Brain (organoid and tissue), 16 donors: ENCODE measurements at places on chromosomes 12 and 14.

DNA sequence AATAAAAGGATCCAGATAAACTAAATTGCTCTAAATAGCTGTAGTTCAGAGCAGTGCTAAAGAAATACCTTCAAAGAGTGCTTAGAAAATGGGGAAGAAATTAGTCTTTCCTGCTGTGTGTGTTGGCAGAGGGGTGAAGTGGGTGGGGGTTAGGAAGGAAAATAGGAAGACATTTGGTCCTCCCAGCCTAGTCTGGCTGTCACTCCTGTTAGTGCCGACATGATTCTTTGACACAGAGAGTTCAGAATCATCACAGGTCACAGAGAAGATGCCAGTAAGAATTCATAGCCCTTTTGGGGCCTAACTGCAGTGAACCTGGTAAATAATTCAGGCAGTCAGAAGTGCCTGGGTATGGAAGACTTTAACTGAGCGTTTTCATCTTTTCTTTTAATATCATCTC is 74.8 kb downstream of the FLRT2 start:
- no peak for DNase-seq

GRCh38 chr12:116048879-116049278 is 228.6 kb downstream of the MED13L start:
- no peak for DNase-seq

DNA sequence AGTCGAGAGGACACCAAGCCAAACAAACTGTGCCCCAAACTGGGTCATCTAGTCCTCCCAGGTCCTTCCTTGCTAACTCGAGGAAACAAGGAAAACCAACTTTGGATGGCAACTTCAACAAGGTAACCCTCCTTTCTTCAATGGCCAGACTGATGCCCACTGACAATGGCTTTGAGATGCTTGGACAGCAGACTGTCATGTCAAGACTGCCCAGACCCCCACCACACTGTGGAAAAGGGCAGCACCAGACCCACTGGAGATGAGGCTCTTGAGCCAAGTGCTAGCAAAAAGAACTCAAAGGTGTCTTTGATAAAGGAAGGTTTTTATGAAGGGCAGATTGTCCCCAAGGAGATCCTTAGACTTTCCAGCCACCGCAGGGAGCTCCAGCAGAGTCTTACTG is 9.0 kb upstream of the CDH24 start:
- no peak for DNase-seq

GRCh38 chr12:30828686-30829085 is 73.9 kb upstream of the CAPRIN2 start:
- no peak for DNase-seq

- no peak for DNase-seq
Observed at GRCh38 chr14:93943052-93943451, 15.9 kb downstream of the FAM181A start.

DNA sequence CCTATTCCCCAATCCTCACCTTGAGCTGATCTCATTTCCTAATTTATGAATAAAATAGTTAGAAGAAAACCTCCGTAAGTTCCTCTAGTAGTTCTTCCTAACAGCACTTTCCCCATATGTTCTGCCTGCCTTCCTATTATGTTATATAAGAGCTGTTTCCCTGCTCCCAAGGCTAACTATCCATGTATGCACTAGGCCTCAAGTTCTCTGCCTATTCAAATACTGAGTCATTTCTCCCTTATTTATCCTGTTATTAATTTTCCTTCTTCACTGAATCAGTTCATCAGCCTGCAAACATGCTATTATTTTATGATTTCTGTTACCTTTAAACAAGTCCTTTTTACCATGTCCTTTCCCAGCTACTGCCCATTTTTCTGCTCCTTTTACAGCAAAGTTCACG is 164.1 kb downstream of the EPS8 start:
- DNase-seq: no peak

DNA sequence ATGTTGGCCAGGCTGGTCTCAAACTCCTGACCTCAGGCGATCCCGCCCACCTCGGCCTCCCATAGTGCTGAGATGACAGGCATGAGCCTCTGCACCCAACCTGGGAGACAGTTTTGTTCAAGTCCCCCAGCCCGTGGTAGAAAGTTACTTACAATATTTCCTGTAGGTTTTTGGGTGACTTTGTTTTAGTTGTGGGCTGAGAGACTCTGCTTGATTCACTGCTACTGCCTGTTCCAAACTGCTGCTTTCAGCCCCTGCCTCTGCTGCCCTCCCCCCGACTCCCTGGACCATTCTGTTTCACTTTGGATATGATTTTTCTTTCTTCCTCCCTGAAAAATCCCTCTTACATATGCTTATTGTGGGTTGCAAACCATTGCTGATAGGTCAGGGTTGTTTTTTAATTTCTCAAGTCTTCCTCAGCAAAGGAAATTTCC is 13.4 kb upstream of the PCNX1 start:
- no peak for DNase-seq

- no peak for DNase-seq
Observed at GRCh38 chr14:60970146-60970545, 10.7 kb downstream of the TRMT5 start.

- DNase-seq: no peak
Observed at GRCh38 chr12:22800332-22800731, 175.4 kb downstream of the ETNK1 start.

DNA sequence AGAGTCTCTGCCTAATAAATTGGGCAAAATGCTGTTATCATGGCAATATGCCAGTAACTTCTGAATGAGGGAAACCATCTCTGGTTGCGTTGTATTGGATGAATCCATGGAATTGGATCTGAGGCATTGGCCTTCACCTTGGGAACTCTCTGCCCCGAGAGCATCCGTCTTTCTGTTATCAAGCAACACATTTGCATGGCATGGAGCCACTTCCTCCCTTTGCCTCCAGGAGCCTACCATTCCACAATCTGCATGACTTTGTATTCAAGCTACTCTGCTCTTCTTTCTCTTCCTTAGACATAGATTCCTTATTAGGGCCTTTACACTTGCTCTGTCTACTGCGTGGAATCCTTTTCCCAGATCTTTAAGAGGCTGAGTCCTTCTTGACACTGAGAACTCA is 57.2 kb downstream of the RIC8B start:
- DNase-seq: no peak

DNA sequence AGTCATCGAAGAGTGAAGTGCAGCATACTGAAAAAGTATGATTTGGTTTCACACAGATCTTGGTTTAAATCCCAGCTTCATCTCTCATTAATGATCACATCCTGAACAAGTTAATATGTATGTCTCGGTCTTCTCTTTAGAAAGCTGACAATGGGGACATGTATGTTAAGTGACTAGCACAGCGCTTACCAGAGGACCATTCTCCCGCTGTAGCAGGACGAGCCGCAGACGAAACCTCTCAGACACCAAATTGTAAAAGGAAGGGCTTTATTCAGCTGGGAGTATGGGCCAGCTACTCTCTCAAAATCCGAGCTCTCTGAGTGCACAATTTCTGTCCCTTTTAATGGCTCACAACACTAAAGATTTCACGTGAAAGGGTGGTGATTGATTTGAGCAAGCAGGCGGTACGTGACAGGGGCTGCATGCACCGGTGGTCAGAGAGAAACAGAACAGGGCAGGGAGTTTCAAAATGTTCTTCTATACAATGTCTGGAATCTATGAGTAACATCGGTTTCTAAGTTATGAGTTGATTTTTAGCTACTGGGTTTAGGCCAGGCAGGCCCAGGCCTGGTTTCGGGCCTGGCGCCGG is 682.4 kb downstream of the DIO2 start:
- no peak for DNase-seq

DNA sequence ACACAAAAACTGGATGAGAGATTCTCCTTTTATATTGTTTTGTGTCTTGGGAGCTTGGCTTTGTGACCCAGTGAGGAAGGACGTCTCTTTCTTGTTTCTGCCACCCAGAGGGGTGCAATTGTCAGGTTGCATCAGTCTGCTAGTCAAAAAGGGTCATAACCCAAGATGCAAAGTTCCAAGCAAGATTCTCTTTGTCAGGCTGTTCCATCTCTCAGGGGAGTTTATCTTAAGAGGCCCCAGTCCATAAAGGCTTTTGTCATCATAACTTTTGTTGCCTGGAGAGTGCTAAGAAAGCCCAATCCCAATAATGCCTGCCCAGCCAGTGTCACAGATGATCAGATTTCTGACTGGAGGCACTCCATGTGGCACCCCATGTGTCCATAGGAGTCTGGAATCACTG is 444.9 kb downstream of the TRHDE start:
- DNase-seq: peak; percentile 50

DNA sequence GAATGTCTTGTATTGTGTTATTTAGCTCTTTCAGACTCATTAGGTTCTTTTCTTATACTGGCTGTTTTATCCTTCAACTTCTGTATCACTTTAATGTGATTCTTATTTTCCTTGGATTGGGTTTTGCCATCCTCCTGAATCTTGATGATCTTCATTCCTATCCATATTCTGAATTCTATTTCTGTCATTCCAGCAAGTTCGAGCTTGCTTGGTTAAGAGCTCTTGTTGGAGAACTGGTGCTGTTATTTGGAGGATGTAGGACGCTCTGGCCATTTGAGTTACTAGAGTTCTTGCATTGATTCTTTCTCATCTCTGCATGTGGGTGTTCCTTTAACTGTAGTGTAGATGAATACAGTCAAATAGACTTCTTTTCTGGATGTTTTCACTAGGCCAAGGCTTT is 142.3 kb upstream of the SLC38A2 start:
- DNase-seq: no peak

DNA sequence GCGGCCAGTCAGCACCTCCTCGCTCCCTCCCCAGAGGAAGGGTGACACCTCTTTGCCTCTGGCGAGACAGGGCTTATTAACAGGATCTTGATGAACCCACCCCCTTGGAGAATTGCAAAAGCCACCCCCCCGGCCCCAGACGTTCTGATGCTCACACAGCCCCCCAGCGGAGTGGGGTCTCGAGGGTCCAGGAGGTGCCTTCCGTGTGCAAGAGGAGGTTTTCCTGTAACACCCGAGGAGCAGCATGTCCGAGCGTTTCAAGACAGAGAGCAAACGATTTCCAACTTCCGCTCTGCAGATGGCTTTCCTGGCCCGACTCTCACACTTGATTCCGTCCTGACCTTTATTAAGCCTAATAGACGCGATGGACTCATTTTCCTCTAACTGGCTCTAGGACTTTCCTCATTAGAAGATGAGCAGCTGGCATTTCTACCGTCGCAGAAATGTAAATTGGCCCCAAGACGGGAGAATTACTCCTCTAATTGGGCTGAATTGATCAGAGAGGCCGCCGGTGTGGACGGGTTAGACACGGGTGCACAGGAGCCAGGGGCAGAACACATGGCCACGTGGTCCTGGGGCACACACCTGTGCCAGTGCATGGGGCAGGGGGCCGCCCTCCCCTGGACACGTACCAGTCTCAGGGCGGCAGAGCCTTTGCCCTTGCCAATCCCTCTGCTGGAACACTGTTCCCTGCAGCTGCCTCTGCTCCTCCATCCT is 84.4 kb downstream of the NOC4L start:
- DNase-seq: no peak

- DNase-seq: no peak
Observed at GRCh38 chr12:132360410-132360809, 31.0 kb upstream of the GALNT9 start.

DNA sequence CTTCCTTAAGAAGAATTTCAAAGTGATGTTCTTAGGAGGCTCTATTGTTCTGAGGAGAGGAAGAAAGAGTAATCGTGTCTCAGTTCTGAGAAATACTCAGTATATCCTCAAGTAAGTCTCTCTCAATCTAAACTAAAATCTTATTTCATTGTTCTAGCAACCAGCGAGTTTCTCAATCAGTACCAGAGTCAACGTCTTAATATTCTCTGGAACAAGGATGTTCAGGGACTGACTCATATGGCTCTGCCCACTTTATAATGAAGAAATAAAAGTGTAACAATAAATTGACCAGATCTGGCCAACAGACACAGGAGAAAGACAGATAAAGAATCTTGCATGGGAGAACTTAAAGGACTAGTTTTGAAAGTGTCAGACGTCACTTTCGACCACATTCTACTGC is 469.8 kb upstream of the FLRT2 start:
- no peak for DNase-seq

DNA sequence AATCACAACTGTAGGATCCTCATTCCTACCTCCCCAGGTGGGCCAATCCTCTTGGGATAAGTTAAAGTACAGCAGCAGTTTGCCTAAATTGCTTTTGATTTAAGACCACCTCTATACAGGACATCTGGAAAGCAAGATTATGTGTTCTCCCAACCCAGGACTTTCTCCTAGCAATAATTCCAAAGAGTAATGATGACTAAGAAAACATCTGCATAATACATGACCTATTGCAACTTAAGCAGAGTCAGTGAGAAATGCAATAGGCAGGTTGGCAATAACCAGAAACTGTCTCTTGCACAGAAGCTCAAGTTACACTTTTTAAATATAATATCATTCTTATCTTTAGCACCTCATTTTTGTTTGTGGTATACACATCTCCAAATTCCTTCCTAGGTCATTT is 275.4 kb downstream of the TRHDE start:
- DNase-seq: no peak

GRCh38 chr12:20366776-20367409 is 1.4 kb upstream of the PDE3A start:
- DNase-seq: peak; percentile 45

DNA sequence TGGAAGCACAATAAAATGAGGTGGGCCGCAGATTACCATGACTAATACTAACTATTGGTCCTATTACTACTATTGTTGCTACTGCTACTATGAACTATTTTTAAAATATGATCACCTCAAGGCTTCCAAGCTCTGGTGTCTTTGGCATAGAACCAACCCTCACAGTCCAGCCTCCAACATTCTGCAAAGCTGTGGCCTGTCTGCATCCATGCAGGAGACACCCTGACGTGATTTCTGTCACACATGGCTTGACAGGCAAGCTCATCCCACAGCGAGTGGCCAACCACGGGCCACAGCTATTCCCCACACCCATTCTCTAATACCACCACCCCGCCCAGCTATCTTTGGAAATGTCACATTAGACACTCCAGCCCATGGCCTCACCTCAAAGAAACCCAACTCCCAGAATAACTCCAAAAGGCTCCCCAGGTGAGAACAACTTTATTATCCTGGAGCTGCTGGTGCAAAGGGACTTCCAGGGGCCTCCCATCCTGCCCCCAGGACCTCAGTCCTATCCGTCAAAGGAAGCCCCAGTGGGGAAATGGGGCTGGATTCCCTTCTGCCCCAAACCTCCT is 14.4 kb downstream of the ISCU start:
- no peak for DNase-seq

- no peak for DNase-seq
Observed at GRCh38 chr14:48582938-48583337, 907.5 kb upstream of the MDGA2 start.

DNA sequence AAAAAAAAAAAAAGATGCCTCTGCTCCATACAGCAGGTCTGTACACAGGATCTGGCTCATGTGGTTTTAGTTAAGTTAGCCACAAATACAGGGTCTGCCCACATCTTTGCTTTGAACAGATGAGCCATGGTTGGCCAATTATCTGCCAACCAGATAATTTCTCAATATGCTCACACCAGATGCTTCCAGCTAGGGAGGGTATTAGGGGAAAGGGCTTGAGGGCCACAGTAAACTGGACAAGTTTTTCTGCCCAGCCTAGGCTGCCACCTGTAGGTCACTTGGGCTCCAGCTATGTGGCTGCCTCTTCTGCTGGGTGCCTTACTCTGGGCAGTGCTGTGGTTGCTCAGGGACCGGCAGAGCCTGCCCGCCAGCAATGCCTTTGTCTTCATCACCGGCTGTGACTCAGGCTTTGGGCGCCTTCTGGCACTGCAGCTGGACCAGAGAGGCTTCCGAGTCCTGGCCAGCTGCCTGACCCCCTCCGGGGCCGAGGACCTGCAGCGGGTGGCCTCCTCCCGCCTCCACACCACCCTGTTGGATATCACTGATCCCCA is 776 bp downstream of the RDH5 start:
- DNase-seq: no peak
